Stomach (tissue), 19 donors: ENCODE measurements at places on chromosomes 1 and 21. TPM values are rescaled to one million over a fixed set of nuclear protein-coding genes. Genes with fewer than 3 reads are reported as not detected.

Gene CD1B
- not detected for total RNA-seq

Gene CHI3L2
- total RNA-seq: not detected

Gene PLPPR5
- total RNA-seq: not detected

Gene DSTYK
- total RNA-seq: 2.9 TPM

Gene WDR77
- total RNA-seq: 31.2 TPM

Gene PAQR6
- total RNA-seq: 0.43 TPM

Gene MAP1LC3C
- total RNA-seq: 9.4 TPM

Gene HHAT
- 0.58 TPM for total RNA-seq

Gene SH2D2A
- not detected for total RNA-seq

Gene L1TD1
- not detected for total RNA-seq

Gene SELENBP1
- 196 TPM for total RNA-seq

Gene KCNJ15
- 25.0 TPM for total RNA-seq

Gene F3
- 132 TPM for total RNA-seq

Gene CCDC17
- total RNA-seq: not detected

Gene HES3
- not detected for total RNA-seq

Gene GNG12
- 46.3 TPM for total RNA-seq

Gene CASZ1
- total RNA-seq: 24.6 TPM

Gene TMOD4
- total RNA-seq: not detected

Gene FALEC
- not detected for total RNA-seq

Gene NFIA
- total RNA-seq: 57.7 TPM

Gene GJA9
- total RNA-seq: 0.73 TPM

Gene ESPN
- not detected for total RNA-seq

Gene PFKFB2
- 29.1 TPM for total RNA-seq
